Right lung (tissue), 10 donors: ENCODE measurements at places on chromosomes 6 and 20. TPM values are rescaled to one million over a fixed set of nuclear protein-coding genes. Genes with fewer than 3 reads are reported as not detected.

XKR7 gene
- 0.20 TPM for polyA plus RNA-seq

MAP1LC3A gene
- polyA plus RNA-seq: 32.9 TPM

PRKN gene
- polyA plus RNA-seq: 3.6 TPM

- no peak for DNase-seq
Measured at GRCh38 chr20:46964618-46965455, 70.2 kb downstream of the EYA2 start.

DNA sequence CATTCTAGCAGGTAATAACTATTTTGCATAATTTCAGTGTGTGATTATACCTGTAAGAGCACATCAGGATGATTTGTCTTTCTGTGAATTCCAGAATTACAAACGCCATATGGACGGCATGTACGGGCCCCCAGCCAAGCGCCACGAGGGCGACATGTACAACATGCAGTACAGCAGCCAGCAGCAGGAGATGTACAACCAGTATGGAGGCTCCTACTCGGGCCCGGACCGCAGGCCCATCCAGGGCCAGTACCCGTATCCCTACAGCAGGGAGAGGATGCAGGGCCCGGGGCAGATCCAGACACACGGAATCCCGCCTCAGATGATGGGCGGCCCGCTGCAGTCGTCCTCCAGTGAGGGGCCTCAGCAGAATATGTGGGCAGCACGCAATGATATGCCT is 122.7 kb downstream of the TMEM242 start:
- no peak for DNase-seq

NFS1 gene
- 19.3 TPM for polyA plus RNA-seq

DNA sequence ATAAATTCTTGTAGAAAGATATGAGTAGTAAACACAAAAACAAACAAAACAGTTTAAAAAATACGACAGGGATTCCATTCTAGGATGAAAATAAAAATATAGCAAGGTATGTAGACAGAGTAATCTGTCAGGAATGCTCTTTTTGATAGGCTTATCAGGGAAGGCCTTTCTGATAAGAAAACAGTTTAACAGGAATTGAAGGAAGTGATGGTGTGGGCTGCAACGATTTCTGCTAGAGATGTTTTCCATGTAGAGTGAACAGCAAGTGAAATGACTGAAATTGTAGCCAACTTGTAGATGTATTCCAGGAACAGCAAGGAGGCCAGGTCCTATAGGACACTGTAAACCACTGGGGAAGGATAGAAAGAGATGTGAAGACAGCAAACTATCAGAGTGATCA is 689.7 kb upstream of the GJE1 start:
- no peak for DNase-seq

DNA sequence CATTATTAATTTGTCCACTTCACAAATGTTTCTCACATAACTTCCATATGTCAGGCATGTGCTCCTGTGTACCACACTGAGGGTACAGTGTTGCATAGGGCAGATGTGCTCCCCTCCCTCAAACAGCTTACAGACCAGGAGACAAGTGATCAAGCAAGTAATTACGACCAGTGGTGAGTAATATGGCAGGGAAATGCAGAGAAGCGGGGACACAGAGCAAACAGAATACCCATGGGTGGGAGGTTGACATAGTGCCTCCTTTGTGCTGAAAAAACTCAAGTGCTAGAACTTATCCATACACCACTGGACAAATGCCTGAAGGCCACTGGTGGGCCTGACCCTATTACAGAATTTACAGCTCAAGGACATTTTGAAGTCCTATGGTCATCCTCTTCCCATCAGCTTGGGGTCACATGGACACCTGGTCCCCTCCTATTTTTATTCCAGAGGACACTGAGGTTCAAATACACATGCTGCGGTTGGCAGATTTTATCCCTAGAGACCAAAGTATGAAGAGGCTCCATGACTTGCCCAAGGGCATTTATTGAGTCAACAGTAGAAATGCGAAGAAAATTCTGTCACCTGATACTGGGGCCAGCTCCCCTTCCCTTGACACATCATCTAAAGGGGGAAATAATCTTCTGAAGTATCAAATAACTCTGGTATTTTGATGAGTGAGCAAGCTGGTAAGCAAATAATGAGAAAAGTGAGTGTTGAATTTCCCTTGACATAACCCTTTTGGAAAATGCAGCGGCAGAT is 116.6 kb downstream of the QRSL1 start:
- no peak for DNase-seq

GRCh38 chr6:89353118-89353556 is 615 bp upstream of the UBE2J1 start:
- no peak for DNase-seq

GRCh38 chr6:157538698-157539097 is 157.7 kb downstream of the ZDHHC14 start:
- no peak for DNase-seq

COX7A2 gene
- polyA plus RNA-seq: 245 TPM

DNA sequence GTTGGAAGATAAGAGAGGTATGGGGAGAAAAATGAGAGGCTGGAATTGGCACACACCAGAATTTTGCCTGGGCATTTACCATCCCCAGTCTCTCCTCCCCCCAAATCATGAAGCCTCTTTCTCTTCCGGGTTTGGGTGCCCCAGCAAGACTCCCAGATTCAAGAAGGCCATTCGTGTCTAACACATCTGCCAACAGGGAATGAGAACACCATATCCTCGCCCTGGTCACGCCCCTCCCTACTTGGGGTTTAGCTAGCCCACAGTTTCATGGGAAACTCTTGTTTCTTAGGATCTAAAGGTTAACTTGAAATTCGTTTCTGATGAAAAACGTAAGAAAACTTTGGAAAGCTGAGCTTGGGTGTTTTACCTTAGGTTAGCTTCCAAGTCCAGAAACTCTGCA is 105.5 kb upstream of the TMEM170B start:
- no peak for DNase-seq

DNA sequence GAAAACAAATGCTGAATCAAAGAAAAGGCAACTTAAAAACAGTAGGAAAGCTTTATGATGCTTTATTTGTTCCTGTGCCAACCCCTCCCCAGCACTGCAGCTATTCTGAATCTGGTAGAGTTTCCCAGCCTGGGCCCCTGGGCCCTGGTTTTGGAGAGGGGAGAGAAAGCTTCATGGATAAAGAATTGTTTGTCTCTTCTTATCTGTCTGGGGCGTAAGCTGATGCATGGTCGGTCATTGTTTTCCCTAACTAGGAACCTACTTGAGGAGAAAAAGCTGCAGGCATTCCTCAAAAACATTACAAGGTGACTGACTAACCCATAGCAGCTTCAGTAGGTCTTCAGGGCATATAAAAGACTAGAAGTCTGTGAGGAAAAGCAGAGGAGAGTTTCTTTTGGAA is 758.1 kb upstream of the EPHA7 start:
- DNase-seq: no peak

GRCh38 chr20:51372176-51372803 is 170.2 kb downstream of the NFATC2 start:
- DNase-seq: peak; percentile 63

GRCh38 chr6:109297406-109298110 is 84.7 kb downstream of the CD164 start:
- DNase-seq: no peak

DNA sequence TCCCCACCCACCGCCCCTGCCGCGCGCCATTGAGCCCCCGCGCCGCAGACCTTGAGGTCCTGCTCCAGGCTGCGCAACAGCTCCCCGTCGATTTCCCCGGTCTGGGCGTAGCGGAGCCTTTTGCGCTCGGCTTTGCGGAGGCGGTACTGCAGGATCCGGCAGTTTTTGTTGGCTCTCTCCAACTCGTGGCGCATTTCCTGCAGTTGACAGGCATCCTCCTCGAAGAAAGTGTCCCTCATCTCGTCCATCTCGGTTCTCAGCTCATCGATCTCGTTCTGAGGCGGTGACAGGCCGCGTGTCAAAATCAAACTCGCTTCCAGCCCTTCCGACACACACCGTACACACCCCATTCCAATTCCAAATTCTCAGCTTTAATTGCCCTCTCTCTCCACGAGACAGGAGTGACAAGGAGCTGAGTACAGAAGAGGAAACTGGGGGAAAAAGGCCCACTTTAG is 4.3 kb downstream of the MTCL3 start:
- DNase-seq: peak; percentile 41

OR2H1 gene
- polyA plus RNA-seq: not detected

- DNase-seq: no peak
Measured at GRCh38 chr6:29924287-29924686, 18.0 kb upstream of the HLA-A start.

DNA sequence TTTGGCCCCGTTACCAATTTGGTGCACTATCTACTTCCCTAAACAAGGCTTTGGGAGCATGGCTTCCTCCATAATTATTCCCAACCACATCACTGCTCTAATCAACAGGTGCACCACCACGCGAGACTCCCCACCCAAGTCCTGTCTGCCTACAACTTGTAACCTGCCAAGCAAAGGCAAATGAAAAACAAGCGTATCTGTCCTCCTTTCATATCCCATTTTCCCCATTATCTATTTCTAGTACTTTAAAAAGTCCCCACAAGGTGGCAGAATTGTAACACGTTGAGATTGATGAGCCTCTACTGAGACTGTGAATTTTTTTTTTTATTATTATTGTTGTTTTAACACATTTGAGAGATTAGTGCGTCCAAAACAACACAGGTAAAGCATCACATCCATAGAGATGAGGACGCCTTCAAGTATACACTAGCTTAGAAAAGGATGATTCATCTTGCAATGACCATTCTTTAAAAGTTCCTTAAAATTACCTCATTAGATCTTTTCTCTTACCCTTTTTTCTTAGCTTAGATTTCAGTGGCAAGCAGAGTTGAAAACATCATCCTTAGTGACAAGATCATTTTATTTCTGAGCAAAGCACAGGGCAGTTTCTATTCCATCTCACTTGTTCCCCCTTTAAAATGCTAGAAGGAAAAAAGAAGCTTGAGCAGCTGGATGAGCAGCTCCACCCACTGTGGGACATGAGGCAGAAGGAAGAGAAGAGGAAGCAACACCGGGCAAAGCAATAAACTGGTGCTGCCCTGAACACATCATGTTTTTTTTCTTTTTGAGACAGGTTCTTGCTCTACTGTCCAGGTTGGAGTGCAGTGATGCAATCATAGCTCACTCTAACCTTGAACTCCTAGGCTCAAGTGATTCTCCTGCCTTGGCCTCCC is 210.8 kb downstream of the ARHGAP18 start:
- peak; percentile 36 for DNase-seq

DNA sequence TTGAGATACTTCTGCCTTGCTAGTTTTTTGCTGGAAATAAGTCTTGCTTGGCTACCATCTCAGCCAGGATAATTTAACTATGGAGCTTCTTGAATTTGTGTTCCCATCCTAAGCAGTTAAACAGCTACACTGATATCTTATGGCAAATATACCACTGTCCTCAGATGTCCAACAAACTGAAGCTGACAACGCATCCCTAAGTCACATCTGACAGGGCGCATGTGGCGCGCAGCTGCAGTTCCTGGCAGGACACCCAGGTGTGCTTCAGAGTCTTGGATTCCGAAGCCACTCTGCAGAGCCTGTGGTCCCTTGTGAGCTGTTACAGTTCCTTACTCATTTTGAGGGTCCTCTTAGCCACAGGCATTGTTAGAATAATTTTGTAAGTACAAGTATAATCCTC is 127.9 kb downstream of the WDR27 start:
- no peak for DNase-seq

SYNCRIP gene
- 127 TPM for polyA plus RNA-seq

GRCh38 chr20:53621482-53622246 is 28.0 kb upstream of the ZNF217 start:
- peak; percentile 40 for DNase-seq

GRCh38 chr20:57698116-57698866 is 11.5 kb downstream of the PMEPA1 start:
- DNase-seq: no peak

- DNase-seq: no peak
Measured at GRCh38 chr6:116087437-116088027, 13.1 kb upstream of the NT5DC1 start.

DNA sequence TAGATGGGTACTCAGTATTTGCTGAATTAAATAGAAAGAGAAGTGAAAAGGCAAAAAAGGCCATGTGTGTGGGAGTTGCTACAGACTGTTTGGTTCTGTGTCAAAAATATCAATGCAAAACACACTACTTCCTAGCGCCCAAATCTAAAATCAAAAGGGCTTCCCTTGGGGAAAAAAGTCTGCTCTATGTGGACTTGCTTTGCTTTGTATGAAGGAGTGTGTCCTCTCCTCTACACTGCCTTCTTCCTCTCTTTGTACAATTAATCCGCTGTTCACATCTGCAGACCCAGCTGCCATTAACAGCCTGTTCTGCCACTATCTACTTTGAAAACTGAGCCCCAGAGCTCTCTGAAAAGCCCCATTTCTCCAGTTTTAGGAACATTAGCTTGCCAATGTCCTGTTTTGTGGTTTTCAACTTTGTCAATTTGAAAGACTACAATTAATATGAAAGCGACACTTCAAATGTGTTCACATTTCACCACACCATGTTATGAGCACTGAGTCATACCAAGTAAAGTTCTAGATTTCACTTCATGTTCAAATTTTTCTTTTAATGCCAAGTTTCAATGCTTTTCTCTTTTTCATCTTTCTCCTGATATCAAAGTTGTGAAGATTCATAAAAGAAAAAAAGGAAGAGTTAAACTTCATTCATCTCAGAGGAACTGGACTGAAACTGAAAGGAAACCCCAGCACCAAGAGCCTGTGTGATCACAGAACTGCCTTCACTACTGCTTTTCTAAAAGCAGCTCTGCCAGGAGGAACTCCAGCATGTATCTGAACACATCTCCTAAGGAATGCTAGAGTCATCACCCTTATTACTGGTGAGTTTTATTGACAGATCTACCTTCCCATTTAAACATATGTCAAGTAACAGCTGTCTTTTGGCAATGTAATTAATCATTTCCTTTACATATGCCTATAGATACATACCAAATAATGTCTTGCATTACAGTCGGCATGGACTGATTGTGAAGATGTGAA is 102.6 kb downstream of the KIF13A start:
- no peak for DNase-seq

- no peak for DNase-seq
Measured at GRCh38 chr6:41547799-41548097, 1.6 kb downstream of the FOXP4 start.

ENPP4 gene
- polyA plus RNA-seq: 11.3 TPM

DNA sequence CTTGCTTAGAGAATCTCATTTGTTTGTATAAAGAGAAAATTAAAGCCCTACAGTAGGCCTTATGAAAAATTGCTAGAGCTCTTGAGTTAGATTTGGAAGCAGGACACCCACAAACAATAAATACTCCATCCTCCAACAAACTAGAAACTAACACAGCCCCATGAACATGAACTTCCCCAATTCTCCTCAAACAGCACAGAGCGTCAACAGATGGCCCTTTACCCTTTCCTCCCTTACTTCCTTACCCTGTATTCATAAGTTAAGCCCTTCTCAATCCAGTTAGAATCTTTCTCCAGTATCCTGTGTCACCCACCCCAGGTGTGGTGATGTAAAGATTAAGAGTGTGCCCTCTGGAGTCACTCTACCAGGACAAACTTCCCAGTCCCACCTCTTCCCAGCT is 113.7 kb downstream of the UNC5CL start:
- DNase-seq: no peak

GRCh38 chr6:155872961-155873360 is 417.3 kb upstream of the NOX3 start:
- DNase-seq: no peak
